ENCODE measurements at places on chromosomes 16 and 17.

DNA sequence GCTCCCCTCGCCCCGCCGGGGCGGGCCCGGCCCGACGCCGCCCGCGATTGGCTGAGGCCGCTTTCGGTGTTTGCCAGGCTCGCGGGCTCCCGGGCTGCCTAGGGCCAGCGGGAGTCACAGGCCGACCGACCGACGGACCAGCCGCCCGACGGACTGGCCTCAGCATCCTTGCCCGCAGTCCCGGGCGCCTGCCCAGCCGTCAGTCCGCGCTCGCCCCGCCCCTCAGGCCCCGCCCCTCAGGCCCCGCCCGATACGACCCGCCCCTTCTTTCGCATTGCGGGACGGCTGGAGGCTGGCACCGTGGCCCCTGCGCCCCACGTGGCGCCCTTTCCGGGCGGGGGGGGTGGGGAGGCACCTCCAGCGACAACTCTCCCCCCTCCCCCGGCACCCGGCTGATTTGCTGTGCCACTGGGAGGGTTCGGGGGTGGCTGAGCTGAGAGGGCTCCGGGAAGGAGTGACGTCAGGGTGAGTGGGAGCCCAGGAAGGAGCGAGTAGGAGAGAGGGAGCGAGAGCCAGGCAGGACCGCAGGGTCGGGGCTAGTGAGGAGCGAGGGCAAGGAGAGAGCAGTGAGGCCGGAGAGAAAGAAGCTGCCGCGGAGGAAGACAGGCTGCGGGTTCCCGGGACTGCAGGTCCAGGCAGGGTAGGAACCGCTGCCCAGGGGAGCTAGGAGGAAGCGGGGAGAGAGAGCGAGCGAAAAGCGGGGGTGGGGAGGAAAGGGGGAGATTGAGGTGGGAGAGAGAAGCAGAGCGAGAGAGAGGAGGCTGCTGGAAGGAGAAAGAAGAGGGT is at the start of gene ASPHD1:
Gene ASPHD1, plus strand, starts transcription at position 387 of the 786 bp plus-strand sequence. CDS start 484 bp downstream, outside the sequence.
- peak; percentile 79 for DNase-seq

DNA sequence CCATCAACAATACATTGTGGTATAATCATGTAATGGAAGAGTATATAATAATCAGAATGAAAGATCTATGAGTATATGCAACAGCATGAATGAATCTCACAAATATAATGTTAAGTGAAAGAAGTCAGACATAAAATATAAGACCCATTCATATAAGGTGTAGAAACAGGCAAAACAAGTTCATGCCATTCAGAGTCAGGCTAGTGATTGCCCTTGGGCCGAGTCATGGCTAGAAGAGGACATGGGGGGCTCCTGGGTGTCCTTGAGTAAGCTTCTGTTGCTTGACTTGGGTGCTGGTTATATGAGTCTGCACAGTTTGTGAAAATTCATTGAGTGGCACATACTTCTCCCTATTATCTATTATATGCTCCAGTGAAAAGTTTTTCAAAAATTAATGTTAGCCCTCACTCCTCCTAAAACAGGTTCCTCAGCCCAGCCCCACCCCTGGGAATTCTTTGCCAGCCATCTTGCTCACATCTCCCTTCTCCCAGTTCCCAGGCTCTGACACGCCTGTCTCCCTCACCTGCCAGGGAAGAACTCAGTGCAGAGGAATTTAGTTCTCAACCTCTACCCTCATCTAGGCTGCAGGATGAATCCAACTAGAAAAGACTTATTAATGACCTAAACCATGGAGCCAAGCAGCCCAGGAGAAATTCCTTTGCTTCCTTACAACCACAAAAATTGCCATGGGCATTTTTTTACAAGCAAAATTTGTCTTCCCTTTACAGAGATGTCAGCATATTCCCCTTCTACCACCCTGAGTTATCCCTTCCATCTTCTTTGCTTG is 52.4 kb upstream of the NFAT5 start:
- DNase-seq, result no peak

- DNase-seq, result peak; percentile 60
Measured at GRCh38 chr17:2259769-2260536, 43.6 kb downstream of the SMG6 start.

DNA sequence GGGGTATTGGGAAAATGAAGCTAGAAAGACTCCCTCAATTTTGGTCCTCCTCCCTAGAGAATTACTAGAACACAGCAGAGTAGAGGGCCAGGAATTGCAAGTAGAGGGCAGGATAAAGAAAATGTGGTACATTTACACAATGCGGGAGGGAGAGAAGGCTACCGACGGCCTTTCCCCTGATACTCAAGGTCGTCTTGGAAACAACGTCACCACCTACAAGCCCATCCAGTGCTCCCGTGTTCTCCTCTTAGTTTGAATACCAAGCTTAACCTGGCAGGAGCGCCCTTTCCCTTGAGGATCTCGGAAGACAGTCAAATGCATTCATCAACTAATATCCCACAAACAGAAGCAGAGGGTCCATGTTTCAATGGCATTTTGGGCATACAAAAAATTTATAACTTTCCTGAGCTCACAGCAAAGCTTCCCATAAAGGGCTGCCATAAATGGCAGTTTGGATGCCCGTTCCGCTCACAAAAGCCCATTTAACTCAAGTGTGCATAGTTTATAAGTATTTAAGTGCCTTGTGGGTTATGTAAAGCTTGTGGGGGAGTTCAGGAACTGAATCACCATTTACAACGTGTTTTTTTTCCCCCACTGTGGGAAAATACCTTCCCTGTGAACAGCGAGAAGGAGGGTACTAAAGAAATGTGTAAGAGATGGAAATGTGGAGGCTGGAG is 414.6 kb downstream of the SLC39A11 start:
- no peak for DNase-seq

DNA sequence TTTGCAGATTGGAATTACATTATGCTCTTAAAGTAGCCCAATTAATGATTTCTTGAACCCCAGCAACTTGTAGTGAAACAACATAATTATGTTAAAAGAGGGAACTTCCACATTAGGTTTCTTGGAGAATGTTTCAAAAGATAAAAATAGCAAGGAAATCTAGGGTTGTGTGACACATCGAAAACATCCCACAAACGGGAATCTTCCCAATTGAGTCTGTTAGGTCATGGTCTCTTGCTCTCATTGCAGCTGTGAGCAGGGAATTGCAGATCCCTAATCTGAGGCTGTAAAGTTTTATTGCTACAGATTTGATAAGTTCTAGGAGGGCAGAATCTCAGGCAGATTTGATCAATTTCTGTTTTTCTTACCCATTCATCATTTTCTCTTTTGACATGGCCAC is 6.7 kb upstream of the LPO start:
- DNase-seq, result no peak

- DNase-seq, result no peak
Measured at GRCh38 chr17:34299027-34299426, 13.5 kb downstream of the CCL11 start.
